BJ (cell line): ENCODE measurements at places on chromosomes 11 and 22. TPM values are rescaled to one million over a fixed set of nuclear protein-coding genes. Genes with fewer than 3 reads are reported as not detected.

The ANO3 gene
- polyA plus RNA-seq = 3.0 and 5.0 TPM in 2 replicates

The NUP98 gene
- 103 and 145 TPM in 2 replicates for polyA plus RNA-seq

GRCh38 chr11:59416613-59417012 lies 9.6 kb downstream of the OR5A2 start:
- no peak for DNase-seq

DNA sequence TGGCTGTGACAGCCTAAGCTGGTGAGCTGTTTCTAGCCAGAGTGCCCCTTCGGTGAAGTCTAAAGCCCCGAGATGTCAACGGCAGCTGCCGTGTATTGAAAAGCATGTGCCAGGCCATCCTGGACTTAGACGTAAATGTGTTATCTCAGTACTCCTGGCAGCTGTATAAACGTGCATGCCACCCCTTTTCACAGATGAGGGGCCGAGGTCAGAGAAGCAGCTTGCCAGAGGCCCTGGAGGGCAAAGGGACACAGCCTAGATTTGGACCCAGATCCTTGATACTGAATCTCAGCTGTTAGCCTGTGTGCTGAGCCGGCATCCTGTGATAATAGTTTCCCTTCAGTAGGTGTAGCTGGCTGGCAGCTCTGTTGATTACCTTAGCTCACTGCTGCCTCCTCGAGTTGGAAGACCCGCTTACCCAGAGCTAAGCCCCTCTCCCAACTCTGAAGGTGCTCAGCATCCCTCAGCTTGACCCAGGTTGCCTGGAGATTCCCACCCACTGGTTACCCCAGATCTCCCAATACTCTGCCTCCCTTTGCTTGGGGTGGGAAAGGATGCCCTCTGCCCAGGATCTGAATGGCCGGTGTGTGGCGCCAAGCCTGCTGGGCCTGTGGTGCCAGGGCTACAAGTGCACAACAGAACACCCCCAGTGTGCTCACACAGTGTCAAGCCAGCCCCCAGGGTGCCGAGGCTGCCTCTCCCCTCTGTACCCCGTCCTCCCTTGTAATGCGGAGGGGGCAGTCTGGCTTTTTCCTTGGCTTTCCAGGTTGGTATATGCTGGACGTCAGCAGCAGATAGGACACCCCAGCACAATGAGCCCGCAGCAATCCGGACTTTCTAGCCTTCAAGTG lies 59.8 kb upstream of the WNT7B start:
- DNase-seq = no peak

- no peak for DNase-seq
These were observed 35.7 kb downstream of the SFI1 start for GRCh38 chr22:31532060-31532459.
